ENCODE measurements at places on chromosomes 3 and 15.

DNA sequence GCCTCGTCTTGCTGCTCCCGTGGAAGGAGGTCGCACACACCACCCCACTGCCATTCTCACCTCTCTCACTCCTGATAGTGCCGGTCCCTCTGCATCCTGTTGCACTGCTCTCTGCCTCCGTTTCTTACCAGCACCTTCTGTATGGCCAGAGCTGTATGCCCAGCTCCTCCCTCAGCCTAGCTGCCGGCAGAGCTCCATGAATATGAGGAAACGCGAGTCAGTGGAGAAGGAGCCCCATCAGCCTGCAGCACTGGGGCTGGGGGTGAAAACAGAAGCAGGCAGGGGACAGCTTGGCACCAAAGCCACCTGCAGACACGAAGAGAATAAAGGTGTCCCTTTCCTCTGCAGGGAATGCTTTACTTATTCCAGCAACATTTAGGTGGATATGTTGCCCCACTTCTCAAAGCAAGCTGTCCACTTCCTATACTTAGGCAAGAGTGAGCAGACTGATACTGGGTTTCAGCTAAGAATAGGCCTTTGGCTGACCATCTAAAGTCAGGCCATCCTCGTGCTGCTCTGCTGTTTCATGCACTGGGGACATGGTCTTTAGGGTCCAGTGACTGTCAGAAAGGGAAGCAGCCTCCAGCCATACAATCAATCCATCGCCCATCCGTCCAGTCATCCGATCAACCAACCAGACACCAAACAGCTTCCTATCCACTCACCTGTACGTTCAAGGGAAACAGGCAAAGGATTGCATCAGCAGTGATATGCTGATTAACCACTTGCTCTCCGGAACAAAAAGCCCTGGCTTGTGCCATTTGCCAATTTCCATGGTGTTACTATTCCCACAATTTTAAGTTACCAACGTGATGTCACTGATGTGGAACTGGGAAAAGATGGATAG, 222.7 kb downstream of the XXYLT1 start:
- DNase-seq: no peak

- no peak for DNase-seq
Measured at GRCh38 chr3:107710851-107711250, 188.1 kb downstream of the BBX start.

DNA sequence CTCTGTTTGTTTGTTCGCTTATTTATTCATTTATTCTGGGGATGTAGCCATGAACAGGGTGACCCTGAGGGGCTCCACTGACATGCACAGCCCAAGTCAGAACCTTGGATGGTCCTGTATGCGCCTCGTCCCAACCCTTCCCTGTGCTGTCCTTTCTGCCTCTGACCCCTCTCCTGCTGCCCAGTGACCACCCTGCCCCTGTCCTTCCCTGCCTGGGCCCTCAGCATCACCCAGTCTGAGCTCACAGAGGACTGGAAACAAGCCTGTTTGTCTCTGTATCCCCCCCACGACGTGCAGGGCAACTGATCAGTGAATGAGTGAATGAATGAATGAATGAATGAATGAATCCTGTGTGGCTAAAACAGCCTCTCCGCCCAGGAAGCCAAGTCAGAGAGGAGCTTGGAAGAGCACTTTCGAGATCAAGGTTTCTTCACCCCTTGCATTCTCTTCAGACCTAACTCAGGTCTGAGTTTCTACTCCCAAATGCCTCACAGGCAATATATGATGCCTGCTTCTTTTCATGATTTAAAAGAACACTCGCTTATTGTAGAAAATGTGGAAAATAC, 157.7 kb downstream of the SMAD6 start:
- DNase-seq: no peak

GRCh38 chr15:73265536-73266153, 103.1 kb downstream of the HCN4 start:
- DNase-seq: peak; percentile 19

DNA sequence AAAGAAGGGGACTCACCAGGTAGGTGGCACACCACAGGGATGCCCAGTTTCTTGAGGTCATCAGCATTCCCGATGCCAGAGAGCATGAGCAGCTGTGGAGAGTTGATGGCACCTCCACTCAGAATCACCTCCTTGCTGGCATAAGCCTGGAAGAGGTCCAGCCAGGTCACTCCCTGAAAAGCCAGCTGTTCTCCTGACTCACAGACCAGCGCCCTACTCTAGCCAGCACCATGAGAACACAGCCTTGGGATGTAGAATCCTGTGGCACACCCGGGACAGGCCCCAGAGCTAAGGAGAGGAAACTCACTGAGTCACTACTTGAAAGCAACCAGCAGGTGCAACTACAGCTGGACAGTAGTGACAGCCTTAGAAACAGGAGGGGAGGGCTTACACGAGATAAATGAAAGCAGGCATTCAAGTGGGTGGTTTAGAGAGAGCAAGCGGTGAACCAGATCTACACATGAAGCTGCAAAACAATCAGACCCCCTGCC, 24.5 kb downstream of the CHDH start:
- no peak for DNase-seq

DNA sequence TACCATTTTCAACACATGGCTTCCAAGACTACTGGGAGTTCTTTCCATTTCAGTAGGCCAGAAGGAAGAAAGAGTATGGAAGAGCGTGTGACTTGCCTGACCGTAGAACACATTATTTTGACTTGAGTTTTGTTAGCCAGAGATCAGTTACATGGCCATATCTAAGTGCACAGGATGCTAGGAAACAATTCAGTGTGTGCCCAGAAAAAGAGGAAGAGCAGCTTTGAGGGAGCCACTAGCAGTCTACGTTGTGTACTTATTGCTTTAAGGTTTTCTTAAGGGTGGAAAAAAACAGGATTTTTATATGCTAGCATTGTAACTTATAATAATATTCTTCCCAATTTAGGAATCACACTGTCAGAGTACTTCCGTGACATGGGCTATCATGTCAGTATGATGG, 44.1 kb upstream of the GRAMD1C start:
- no peak for DNase-seq

GRCh38 chr3:135868801-135869200, 96.7 kb upstream of the PPP2R3A start:
- no peak for DNase-seq

DNA sequence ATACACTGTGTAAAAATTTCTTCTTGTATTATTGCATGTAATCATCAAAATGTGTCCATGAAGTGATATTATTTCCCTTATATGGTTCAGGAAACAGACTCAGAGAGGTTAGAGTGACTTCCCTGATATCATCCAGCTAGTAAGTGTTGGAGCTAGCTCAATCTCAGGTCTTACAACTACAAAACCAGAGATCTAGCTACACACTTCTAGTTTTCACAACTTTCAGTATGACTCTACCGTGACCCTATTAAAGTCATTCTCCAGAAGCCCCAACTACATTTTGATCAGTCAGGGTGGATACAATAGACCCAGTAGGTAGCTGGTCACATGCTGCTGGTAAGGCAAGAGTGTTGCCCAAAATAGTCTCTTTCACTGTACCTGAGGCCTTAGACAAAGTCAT, 165.3 kb downstream of the GOLIM4 start:
- no peak for DNase-seq

- DNase-seq: no peak
Measured at GRCh38 chr3:117261983-117262421, 552.4 kb downstream of the TUSC7 start.

GRCh38 chr15:41507820-41508290, 5.8 kb downstream of the LTK start:
- no peak for DNase-seq

DNA sequence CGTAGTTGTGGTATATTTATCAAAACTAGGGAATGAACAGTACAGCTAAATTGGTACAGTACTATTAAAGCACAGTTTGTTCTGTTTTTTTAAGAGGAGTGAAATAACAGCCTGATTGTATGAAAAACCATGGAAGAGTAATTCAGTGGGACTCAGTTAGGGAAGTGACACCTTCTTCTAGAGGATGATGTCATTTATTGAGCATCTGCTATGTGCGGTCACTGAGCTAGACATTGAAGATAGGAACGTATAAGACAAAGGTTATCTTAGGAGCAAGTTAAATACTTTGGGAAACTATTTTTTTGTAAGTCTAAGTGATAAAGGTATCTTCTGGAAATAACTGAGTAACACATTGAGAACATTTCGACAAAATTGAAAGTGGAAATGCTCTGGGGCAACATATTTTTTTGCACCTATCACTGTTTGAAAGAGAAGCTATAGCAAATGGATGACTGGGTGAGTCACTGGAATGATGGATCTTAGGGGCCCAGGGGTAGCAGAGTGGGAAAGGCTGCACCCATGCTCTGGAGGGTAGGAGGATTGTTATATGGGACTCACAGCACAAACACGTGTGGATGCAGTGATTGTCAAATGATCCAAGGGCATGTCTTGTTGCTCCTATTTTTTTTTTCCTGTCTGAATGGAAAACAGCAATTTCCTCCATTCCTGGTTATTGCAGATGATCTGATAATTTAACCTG, 43.0 kb downstream of the OXNAD1 start:
- no peak for DNase-seq

- no peak for DNase-seq
Measured at GRCh38 chr15:62087671-62088352, 21.0 kb downstream of the C2CD4A start.

GRCh38 chr3:32531010-32531647, 28.5 kb upstream of the CMTM6 start:
- DNase-seq: no peak

DNA sequence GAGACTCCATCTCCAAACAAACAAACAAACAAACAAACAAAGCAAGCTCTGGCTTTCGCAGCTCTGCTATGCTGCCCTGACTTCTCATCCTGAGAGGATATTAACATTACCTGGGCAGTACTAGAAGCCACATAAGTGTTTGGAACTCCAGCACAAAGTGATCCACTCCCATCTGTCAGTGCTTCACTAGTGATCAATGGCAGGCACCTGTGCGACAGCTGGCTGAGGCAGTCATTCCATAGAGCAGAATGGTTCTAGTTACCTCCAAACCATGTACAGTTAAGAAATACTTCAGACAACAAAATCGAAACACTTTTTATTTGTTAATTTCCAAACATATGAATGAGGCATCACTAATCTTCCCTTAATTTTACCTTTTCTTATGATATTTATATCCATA, 2.8 kb upstream of the MB21D2 start:
- no peak for DNase-seq

DNA sequence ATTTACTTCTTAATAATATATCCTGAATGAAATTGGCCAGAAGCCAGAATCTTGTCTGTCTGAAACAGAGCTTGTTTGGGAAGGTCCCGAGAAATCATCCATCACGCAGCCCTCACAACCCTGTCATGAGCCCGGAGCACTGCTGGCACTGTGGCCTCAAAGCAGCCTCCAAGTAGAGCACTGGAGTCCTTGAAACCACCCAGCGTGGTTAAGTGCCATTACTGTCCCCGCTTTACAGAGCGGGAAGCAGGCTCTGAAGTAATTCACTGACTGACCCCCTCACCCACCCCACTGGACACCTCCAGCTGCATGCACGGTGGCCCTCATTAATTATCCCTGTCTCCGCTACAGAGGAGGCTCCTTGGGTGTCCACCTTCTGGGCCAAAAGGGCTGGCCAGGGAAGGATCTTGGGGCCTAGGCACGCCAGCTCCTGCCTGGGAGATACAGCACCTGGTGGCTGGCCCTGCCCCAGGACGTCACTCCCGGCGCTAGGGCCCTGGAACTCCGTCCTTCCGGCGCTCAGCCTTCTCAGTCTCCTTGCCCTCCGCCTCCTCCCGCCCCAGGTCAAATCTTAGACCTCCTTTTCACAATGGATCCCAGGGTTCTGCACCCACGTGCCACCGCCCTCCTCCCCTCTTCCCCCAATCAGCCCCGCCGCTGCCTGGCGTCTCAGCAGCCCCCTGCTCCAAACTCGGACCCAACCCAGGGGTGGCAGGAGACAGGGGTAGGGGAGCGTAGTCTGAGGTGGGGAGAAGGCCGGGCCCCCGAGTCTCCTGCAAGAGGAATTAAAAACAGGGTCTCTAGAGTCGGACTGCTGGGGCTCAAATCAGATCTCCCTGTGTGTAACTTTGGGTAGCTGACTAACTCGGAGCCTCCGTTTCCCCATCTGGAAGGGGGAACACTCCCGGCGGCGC, 1.1 kb downstream of the TKT start:
- no peak for DNase-seq

DNA sequence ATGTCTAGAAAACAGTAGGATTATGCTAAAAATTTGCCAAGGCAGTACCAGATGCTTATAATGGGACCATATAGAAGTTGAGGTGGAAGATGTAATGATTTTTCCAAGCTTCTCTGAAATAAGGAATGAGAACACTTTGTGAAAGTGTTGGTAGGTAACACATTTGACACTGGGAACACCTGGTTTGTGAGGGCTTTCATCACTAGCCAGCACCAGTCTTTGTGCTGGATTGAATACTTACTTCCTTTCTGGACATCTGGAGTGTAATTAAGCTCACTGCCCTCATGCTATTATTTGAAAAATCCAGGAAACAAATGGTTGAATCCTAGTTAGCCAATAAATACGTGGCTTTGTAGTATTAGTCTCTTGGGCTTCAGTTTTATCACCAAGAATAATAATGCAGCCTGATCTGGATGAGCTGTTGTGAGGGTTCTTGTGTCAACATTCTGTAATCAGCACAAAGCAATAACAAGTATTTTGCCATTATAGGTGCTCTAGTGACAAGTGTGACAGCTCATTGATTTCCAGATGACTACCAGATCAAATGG, 12.9 kb downstream of the CCDC80 start:
- DNase-seq: no peak

DNA sequence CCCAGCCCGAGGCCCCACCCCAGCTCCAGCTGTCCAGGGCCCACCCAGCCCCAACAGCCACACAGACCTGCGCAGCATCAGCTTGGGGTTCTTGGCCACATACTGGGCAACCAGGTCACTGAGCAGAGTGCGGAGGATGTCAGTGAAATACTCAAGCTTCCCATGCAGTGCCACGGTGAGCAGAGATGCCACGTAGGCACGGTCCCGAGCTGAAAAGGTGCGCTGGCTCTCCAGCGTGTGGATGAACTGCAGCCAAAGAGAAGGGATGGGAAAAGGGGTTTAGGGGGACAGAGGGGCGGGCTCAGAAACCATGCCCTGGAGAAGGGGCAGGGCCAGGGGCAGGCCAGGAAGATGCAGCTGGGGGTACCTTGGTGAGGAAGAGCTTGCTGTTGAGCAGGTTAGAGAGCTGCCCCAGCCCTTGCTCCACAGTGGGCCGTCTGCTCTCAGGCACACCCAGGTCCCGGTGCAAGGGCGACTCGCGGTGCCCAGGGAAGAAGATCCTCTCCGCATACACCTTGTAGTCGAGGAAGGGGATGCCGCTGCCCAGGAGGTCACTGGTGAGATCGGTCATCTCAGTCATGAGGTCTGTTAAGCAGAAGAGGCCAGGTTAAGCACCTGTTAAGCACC, 17.4 kb downstream of the PLXNB1 start:
- DNase-seq: no peak

DNA sequence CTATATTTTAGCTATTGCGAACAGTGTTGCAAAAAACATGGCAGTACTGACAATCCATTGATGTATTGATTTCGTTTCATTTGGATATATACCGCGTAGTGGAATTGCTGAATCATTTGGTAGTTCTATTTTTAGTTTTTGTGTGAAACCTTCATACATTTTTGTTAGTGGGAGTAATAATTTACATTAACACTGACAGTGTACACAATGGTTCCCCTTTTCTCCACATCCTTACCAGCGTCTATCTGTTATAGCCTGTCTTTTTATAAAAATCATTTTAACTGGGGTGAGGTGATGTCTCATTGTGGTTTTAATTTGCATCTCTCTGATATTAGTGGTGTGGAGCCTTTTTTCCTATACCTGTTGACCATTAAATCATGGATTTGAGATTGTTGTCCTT, 392.4 kb upstream of the ALCAM start:
- DNase-seq: no peak

Data from stimulated activated CD8-positive, alpha-beta memory T cell treated with anti-CD3 and anti-CD28 coated beads, Interleukin-7, amount 100 ng/mL, for 1 hour (primary cell).